Brain (organoid and tissue), 16 donors: ENCODE measurements at places on chromosomes 6 and 20.
A peak's percentile ranks its signal among the peaks of the same experiment; 100 is the strongest.

DNA sequence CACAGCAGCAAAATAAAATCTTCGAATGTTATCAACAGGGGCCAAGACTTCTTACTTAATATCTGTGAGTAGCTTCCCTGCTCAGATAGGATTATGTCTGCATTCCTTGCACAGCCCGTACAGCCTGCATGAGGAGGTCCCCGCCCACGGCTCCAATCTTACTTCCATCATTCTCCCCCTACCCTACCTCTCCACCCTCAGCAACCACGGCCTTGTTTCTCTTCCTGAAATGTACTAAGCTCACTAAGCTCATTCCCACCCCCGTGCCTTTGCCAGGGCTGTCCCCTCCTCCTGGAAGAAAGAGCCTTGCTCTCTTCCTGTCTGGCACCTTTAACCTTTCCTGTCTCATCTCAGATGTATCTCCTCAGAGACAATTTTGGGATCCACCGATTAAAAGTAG, 120.4 kb downstream of the BCAS1 start:
- DNase-seq = no peak

DNA sequence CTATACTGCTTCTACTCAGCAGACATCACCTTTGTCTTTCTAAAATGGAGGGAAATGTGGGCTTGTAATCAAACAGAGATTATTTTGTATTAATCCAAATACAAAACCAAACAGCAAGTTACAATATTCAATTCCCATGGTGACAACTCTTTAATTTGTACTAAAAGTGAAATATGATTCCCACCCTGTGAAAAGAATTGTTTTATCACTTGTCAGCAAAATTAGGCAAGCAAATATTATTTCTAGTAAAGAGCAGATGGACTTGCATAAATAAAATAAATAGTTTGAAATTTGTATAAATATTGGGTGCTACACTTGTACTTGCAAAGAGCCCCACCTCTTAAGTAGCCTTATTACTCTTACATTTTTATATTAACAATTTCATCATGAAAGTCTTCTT, 6.1 kb upstream of the TXLNB start:
- no peak for DNase-seq

DNA sequence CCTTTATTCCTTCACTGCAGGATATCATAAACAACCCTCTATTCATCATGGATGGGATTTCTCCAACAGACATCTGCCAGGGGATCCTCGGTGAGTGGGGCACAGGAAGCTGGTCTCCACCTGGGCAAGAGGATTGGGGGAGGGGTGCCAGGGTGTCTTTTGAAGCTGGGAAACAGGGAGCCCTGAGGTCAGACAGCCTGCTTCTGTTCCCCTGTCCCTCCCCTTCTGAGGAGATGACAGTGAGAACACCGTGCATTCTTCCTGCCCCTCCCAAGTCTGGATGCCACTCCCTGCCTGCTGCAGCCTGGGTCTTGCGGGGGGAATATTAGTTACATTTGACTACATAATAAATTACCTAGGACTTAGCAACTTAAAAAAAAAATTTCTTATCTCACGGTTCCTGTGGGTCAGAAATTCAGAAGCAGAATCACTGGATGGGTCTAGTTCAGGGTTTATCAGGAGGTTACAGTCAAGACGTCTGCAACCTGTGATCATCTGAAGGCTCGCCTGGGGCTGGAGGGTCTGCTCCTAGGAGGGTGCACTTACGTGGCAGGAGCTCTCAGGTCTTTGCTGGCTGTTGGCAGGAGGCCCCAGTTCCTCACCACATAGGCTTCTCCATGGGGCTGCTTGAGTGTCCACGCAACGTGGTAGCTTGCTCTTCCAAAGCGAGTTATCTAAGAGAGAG, 11.4 kb downstream of the CAPN11 start:
- no peak for DNase-seq

DNA sequence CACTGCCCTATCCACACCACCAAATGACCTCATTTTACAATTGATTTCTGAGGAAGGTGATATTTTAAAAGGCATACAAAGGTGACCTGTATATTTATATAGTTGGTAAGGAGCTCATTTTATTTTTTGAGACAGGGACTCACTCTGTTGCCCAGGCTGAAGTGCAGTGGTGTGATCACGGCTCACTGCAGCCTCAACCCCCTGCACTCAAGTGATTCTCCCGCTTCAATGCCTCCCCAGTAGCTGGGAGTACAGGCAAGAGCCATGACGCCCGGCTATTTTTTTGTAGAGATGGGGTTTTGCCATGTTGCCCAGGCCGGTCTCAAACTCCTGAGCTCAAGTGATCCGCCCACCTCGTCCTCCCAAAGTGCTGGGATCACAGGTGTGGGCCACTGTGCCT, 13.0 kb downstream of the NCOA5 start:
- no peak for DNase-seq

DNA sequence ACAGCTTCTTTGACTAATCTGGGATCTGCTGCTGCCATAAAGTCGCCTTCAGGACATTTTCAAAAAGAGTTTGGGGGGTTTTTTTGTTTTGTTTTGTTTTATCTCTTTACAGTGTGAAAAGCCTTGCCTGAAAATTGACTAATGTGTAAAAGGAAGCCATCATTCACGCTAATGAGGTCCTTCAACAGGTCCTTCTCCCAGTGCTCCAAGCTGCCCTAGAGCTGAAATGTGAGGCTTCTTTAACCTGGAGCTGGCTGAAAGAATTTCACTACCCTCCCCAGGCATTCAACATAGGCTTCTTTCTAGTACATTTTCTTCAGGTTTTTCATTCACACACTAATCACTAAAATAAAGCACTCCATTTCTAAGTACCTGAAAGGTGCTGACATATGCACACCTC, 145.1 kb upstream of the PRDM1 start:
- no peak for DNase-seq

GRCh38 chr6:97240222-97240621, 42.8 kb downstream of the MMS22L start:
- DNase-seq = no peak

GRCh38 chr6:25186919-25187318, 92.3 kb upstream of the CARMIL1 start:
- no peak for DNase-seq

DNA sequence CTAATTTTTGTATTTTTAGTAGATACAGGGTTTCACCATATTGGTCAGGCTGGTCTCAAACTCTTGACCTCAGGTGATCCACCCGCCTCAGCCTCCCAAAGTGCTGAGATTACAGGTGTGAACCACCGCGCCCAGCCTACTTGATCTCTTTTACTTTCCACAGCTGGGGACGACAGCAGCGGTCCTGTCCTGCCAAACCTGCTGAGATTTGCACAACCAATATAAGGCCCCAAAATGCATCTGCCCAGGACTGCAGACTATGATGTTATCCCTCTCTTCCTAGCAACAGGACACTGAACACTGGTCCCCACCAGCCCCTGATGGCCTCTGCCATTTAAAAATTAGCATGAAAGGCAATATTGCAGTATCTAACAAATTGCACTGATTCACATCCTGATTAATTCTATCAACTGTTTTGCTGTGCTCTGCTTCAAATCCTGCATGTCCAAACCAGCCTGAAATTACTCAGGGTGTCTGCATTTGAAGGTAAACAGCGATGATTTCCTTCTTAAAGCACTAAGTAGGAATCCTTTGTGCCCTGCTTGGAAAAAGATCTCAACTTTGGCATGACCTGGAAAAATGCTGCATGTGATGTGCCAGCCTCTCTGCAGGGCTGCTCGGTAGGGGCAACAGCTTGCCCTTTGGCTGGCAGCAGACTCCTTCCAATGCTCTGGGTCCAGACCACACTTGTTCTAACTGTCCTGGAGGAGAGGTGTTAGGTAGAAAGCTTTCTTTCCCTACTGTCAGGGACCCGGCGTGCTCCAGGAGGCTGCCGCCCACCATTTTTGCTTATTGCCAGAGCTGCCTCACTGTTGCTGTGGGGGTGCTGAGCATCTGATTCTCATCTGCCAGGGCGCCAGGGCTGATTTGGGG, 27.4 kb upstream of the PXDC1 start:
- DNase-seq = no peak

DNA sequence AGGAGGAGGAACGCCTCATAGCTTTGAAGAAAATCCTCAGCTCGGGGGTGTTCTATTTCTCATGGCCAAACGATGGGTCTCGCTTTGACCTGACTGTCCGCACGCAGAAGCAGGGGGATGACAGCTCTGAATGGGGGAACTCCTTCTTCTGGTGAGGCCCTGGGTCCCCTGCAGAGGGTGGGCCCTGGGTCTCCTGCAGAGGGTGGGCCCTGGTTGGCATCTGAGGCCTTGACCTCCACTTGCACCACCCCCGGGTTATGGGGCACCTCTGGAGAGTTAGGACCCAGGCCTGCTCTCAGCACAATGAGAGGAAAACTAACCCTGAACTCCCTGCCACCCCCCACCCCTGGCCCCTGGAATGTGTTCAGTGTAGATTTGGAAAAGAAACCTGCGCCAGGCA, 47.2 kb downstream of the SYNJ2 start:
- no peak for DNase-seq

DNA sequence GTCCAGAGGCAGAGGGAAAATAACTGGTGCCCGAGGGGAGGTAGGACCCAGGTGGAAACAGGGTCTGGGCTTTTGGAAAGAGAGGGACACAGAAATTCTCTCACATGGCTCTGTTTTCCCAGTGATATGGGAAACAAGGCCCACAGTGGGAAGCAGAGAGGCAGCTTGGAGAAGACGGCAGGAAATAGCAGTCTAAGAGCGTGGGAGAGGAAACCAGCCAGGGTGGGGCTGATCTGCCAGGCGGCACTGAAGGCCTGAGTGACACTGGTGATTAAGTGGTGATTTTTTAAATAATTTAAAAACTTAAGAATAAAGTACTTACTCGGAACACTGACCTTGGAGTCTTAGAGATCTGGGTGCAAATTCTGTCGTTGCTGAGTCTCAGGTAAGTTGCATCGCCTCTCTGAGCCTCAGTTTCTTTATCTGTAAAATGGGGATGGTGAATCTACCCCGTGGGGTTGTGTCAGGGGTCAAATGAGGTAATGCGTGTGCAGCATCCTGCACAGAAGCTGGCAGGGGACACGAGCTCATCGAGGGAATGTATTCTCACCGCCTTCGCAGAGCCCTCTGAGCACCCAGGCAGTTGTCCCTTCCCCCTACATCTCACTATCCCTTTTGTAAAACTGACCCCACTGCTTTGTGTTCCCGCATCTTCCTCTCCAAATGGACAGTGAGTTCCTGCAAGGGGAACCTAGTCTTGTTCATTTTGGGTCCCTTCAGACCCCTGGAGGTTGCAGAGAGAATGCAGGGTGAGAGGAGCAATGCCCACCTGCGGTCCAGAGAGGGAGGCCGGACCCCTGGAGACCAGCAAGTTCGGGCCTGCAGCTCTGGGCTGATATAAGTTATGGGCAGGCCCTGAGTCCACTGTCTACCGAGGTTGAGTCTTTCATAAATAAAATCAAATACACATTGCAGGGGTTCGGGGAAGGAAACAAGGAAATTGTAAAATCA, 228.6 kb upstream of the PMEPA1 start:
- no peak for DNase-seq

GRCh38 chr6:117397536-117398227, 28.1 kb downstream of the ROS1 start:
- DNase-seq = peak; percentile 45

GRCh38 chr20:23157734-23158133, 71.6 kb upstream of the CD93 start:
- DNase-seq = no peak

- no peak for DNase-seq
Measured at GRCh38 chr20:24436160-24436559, 33.3 kb upstream of the SYNDIG1 start.

DNA sequence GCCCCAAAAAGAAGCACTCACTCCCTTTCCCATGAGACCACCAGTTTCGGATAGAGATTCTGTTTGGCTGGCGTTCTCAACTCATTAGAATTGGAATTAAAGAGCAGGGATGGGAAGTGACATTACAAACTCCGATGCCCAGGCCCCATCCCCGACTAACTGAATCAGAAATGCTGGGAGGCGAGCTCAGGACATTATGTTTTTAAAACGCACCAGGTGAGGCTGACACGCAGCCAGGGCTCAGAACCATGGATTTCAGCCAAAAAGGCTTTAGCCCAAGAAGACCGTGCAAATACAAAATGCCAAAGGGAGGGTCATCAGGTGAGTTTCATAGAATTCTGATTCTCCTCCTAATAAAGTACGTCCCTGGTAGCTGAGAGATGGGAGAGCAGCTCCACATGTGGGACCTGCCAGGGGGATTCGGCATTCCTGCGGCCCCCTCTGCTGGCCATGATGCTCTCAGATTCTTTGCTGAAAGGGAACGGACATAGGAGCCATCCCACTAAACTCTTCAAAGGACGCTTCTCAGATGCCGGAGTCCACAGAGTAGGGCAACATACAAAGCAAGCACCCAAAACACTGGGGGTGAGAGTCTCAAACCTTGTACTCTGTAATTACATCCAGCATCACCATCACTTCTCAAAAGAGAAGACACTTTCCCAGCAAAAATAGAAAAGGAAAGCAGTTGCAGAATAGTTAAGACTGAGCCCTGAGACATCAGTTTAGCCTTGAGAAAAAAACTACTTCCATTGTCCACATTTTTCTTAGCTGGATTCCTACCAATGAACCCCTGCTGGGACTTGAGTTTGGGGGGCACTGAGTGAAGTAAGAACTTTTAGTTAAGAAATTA, 205.2 kb downstream of the BMP7 start:
- DNase-seq = peak; percentile 86

DNA sequence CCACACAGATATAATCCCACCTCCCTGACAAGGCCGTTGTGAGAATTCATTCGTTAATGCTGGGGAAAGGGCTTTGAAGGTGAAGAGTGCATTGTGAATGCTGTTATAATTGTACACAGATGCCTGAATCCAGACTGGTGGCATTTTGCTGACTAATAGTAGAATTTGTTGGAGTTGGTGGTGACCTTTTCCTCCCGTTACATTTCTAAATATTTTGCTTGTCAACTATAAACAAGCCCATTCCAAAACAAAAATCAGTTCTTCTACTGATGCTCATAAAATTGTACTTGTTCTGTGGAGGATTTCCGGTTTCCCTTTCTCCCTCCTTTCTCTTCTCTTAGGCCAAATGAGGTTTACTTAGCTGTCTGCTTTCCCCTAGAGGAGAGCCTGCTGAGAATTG, 253.1 kb upstream of the SUPT3H start:
- DNase-seq = no peak

GRCh38 chr6:112971651-112972050, 624.5 kb downstream of the RFPL4B start:
- no peak for DNase-seq
